ENCODE measurements at places on chromosomes 4 and X.

GRCh38 chrX:71052721-71053120 is 15.4 kb downstream of the SNX12 start:
- DNase-seq = no peak

- no peak for DNase-seq
Observed at GRCh38 chr4:111028795-111029194, 405.9 kb upstream of the PITX2 start.

GRCh38 chr4:3074846-3075651 is 568 bp downstream of the HTT start:
- peak; percentile 8 for DNase-seq

DNA sequence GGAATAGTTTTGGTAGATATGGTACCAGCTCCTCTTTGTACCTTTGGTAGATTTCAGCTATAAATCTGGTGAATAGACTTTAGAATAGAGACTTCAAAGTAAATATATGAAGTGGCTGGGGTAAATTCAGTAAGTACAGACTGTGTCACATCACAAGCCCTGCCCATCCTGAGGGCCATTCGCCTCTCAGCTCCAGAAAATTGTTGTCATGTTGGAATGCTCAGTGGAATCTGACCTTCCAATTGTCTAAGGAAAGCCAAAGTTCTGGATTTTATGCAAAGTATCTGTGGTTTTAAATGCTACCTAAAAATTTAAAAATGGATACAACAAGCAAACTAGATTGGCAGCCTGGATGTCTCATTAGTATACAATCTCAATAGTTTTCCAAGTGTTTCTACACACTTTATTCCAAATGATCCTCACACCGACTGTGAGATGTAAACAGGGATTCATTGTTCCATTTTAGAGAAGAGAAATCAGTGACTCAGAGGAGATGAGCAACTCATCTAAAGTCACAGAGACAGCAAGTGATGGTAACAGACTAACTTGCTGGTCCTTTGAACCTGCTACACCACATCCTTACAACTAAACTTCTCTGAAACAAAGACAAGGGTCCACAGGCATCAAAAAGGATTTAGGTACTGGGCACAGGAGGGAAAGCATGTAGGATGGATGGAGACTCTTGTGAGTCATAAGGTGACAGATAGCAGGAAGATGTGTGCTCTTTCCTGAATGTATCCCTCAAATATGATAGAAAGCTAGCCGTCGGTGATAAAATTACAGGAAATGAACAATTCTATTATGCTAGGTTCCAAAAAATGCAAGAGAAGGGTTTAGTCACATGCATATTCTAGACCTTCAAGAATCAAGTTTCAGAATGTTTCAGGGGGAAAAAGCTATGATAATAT is 127.3 kb downstream of the ATP10D start:
- no peak for DNase-seq

- DNase-seq = no peak
Observed at GRCh38 chrX:77622672-77623071, 163.3 kb downstream of the ATRX start.

- DNase-seq = no peak
Observed at GRCh38 chr4:113784497-113785250, 23.1 kb upstream of the CAMK2D start.

- DNase-seq = peak; percentile 28
Observed at GRCh38 chr4:7771056-7771455, 168.6 kb downstream of the AFAP1 start.

DNA sequence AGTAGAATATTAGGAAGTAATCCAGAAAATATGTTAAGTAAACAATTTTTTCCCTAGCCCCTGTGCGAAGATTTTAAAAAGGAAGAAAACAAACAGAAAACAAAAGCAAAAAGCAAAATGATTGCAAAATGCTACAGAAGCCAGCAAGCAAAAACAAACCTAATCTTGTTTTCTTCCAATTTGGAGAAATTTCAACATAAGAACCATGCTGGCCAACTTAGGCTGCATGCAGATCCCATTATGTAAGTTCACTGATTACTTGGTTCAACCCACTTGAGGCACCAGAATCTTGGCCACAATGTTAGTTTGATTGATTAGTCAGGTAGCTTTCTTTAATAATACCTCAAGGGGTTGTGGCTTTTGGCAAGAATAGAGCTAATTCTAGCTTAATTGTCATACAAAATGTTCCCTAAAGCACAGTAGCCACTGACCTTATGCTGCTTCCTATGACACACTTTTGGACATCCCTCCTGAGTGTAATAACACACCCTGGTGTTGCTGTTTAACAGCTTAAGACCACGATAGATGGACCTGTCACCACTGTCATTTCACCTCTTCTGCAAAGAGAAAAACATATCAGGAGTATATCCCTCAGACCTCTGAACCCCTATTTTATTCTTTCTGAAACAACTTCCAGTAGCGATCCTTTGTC is 2342.1 kb downstream of the PCDH7 start:
- no peak for DNase-seq

- DNase-seq = no peak
Observed at GRCh38 chr4:124514588-124514987, 197.9 kb downstream of the ANKRD50 start.

DNA sequence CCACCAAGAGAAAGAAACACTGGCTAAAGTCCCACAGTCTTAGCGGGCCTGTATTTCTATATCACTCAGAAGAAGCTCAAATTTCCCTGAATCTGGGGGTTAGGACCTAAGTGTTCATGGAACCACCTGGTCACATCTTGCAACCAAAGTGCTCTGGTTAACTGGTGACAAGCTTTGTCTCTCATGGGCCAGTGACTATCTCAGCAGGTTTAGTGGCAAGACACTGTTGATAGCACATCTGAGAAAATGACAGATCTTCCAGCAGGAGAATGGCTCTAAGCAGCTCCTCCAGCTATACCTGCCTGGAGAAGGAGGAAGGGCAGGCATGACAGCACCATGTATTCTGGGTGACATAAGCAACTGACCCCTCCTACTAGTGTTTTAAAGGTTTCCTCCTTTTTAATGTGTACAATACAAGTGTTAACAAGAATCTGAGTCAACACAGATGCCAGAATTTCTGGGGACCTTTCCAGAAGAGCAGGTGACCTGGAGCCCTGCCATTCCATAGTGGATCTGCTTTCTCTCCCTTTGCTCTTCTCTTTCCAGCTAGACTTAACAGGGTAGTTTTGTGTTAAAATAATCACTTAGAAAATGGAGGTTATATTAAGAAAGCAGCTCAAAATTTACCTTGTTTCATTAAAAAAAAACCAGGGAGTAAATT is 17.3 kb upstream of the QRFPR start:
- DNase-seq = no peak

- DNase-seq = no peak
Observed at GRCh38 chr4:73763877-73764276, 23.5 kb downstream of the CXCL8 start.

GRCh38 chrX:65045001-65045400 is 68.8 kb upstream of the ZC4H2 start:
- no peak for DNase-seq

DNA sequence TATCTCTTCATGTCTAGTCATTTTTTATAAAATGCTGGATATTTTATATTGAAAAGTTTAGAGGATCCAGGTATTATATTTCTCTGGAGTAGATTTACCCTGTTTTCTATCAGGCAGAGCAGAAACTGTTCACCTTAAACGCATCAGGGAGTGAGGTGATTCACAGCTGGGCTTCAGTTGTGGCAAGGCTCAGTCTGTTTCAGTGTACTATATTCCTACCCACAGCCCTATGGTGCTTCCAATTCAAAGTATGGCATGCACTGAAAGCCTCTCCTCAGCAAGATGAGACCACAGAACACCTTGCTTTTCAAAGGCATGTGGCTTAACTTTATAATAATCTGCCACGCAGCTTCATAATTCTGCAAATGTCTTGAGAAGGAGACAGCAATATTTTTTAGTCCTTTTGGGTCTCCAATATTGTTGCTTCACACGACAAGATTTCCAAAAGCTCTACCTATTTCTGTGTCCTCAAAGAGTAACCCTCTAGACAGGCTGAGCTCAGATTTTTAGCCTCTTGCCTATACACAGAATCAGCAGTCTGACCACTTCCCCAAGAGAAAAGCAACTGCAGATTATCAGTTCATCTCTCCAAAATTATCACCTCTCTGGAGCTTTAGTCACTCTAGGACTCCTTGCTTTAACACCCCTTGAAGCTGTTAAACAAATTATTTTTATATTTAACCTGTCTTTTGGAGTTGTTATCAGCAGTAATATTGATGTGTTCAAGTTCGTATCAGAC is 24.4 kb downstream of the PRDM5 start:
- DNase-seq = no peak

- no peak for DNase-seq
Observed at GRCh38 chrX:103565752-103566151, 19.6 kb upstream of the TCEAL4 start.

- DNase-seq = no peak
Observed at GRCh38 chr4:76232681-76233080, 18.8 kb upstream of the FAM47E start.

DNA sequence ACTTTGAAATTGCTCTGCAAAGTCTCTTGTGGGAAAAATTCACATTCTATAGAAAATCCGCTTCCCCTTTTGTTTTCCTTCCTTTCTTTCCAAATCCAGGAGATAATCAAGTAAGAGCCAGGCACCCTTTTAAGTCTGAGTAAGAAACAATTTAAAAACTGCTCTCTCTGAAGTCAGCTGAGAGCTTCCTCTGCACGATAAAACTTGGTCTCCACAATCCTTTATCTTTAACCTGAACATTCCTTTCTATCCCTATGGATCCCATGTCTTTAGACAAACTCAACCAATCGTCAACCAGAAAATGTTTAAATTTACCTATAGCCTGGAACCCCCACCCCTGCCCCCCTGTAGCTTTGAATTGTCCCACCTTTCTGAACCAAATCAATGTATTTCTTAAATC is 1723.6 kb upstream of the AGA start:
- no peak for DNase-seq

DNA sequence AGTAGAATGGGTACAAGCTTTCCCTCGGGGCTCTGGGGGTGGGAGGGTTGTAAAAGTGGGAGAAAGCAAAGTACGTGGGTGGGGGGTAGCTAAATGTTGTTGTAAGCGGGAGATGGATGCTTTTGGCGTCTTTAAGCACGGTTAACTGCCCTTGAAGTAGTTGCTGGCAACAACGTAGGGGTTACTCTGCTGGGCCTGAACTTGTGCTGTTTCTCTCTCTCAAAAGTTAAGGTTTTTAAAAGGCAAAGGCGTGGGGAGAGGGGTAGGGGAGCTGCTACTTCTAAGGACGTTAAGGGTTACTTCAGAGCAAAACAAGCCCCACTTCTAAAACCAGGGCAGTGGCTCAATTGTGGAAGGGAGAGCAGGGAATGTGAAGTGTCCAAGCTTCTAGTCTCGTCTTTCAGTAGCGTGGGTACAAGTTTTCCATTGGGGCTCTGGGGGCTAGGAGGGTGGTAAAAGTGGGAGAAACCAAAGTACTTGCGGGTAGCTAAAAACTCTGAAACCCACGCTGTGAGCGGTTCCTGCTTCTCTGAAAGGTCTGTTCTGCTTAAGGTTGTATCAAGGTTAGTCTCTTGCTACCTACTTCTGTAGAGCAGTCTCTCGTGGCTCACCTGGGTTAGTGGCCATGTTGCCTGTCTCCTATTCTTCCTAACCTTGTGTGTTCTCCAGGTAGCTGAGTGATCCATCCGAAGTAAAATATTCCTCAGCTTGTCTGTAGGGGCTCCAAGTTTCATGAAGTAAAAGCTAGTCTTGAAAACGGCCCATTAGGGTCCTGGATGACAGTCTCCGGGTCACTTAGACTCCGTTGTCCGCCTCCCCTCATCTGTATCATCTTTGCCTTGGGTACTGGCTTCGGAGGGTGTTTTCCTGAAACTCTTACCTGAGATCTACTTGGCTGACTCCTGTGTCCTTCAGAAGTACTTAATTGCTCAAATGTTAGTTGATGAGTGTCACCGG is 1.7 kb upstream of the WDR1 start:
- DNase-seq = no peak

DNA sequence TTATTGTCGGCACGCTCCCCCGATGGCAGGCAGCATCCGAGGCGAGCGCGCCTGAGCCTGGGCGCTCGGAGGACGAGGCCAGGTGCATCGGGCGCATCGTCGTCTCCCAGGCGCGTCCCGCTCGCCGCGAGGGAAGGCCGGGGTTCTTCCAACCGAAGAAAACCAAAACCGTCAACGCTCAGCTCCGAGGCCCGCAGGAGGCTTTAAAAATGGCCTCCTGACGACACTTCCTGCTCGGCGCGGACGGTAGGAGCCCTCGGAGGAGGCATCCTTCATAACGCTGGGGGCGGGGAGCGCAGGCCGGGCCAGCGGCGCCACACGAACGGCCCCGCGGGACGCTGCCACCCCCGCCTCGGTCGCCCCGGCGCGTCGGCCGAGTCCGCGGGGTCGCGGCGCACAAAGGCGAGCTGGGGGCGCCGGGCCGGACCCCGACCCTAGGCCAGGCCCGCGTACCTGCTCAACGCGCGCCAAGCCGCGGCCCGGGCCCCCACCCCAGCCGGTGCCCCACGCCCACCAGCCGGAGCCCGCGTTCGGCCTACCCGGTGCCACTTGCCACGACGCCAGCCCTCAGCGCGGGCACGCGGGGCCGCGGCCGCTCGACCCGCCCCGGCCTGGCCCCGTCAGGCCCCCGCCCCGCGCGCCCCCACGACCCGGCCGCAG is 501 bp downstream of the ZNF518B start:
- DNase-seq = peak; percentile 32

DNA sequence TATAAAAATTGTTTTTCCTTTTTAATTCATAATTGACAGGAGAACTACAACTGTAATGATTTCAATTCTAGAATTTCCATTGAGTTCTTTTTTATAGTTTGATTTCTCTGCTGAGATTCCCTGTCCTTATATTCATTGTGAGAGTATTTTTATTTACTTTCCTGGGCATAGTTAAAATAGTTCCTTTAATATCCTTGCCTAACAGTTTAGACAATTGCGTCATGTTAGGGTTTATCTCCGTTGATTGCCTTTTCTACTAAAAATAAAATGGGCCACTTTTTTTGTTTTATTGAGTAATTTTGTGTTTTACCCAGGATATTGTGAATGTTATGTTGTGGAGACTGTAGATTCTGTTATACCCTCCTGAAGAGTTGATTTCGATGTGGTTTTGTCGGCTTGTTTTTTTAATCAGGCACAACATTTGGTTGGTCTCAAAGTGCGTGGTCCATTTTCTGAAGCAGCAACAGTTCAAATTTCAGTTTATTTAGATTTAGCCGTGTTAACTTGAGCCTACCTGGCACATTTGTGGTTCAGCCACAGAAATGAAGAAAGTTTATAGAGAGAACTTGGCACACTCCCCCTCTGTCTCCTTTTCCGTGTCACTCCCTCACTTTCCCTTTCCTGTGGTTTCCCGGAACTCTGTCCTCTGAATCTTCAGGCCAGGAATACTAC is 16.0 kb upstream of the PRRG1 start:
- DNase-seq = no peak

DNA sequence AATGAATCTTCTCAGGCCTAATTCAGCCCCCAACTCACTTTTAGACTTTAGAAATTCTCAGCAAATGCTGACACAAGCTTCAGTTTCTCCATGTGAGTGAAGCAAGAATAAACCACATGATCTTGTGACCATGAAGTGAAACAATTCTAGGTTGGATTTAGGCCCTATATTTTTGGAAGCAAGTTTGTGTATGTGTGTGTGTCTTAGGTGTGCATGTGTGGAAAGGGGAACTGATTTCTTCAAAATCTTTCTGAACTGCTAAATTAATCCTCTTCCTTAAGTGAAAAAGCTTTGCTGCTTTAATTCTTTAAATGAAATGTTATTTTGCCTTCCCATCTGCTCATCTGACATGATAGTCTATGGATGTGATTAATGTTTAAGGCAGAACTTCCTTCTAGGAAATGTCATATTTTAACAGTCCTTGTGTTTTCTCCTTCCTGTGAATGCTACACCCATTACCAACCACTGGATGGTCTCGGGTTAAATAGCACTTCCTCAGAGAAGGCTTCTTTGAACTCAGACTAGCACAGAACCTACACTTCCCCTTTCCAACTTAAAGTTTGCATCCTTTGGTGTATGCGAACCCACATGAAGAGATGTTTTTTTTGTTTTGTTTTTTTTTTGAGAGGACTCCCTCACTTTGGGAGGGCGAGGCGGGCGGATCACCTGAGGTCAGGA is 1.2 kb upstream of the TMEM144 start:
- DNase-seq = no peak
